Tibial nerve (tissue), 4 donors: ENCODE measurements at places on chromosomes 2 and 18. TPM values are rescaled to one million over a fixed set of nuclear protein-coding genes. Genes with fewer than 3 reads are reported as not detected.
A peak's percentile ranks its signal among the peaks of the same experiment; 100 is the strongest.

The SOWAHC gene
- 24.9 TPM for total RNA-seq

The TSHZ1 gene
- 18.4 TPM for total RNA-seq

The TMEM87B gene
- total RNA-seq = 20.1 TPM

The EML6 gene
- total RNA-seq = 0.60 TPM

The TUBA3E gene
- not detected for total RNA-seq

The KLHL41 gene
- total RNA-seq = 1.7 TPM

The ALLC gene
- total RNA-seq = 5.7 TPM

The MOGAT1 gene
- not detected for total RNA-seq

The C2orf74 gene
- total RNA-seq = 20.0 TPM

The UGT1A5 gene
- not detected for total RNA-seq

The ST8SIA5 gene
- total RNA-seq = not detected

The ARHGAP28 gene
- total RNA-seq = 7.8 TPM

The FOXD4L1 gene
- not detected for total RNA-seq

DNA sequence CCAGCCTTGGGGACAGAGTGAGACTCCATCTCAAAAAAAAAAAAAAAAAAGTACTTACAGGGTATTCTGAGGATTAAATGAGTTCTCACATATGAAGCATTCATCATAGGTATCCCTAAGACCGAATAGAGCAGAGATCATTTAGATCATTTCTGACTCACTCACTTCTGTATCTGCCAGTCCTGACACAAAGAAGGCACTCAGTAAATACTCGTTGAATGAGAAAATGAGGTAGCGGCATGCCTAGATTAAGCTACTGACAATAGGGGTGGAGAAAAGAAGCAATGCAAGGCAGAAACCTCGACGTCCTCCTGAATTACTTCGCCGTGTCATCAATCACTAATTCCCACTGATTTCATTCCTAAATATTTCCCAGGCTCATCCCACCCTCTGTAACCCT is 103.8 kb downstream of the GREB1L start:
- DNase-seq = no peak

DNA sequence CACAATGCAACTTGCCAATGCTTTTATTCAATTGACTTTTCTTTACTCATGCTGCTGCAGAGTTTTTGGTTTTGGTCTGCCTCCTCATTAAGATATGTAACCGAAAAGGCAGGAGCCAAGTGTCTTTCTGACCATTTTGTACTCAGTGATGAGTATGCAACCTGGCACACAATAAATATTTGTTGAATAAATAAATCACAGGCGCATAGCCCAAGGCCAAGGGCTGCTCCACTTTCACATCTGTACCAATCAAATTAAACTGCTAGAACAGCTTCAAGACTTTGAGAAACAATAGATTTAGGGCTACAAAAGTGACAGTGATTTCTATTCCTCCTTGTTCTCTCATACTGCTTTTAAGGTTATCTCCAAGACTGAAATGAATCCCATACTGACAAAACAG is 828.2 kb downstream of the RNF144A start:
- DNase-seq = no peak

DNA sequence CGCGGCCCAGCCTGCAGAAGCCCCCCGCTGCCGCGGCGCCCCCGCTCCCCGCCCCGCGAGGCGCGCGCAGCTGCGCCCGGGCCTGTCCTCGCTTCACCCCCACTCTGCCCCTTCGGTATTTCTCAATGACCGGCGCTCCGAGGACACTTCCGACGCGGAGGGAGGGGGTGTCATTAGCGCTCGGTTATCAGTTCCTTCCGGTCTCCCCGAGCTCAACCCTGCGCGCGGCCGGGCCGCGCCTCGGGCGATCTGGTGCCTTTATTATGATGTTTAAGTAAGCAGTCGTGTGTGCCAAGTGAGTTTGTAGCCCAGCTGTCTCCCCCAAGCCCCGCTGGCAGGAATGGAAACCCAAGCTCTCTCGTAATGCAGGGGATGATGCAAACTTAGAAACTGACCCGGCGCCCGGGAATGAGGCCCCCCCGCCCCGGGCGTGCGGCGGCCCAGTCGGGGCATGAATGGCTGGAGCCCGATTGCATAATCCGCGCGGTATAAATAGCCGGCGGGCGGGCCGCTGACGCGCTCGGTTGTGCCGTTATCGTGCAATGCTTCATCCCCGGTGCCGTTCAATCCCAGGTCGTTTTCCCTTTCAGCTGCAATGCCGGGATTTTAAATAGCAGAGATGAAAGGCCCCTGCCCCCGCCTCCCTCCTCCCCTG is 3.9 kb upstream of the SPRED2 start:
- peak; percentile 92 for DNase-seq

GRCh38 chr2:6881046-6881445 is 3.5 kb downstream of the RSAD2 start:
- no peak for DNase-seq

- no peak for DNase-seq
Observed at GRCh38 chr2:187438455-187438854, 9.6 kb downstream of the CALCRL start.

DNA sequence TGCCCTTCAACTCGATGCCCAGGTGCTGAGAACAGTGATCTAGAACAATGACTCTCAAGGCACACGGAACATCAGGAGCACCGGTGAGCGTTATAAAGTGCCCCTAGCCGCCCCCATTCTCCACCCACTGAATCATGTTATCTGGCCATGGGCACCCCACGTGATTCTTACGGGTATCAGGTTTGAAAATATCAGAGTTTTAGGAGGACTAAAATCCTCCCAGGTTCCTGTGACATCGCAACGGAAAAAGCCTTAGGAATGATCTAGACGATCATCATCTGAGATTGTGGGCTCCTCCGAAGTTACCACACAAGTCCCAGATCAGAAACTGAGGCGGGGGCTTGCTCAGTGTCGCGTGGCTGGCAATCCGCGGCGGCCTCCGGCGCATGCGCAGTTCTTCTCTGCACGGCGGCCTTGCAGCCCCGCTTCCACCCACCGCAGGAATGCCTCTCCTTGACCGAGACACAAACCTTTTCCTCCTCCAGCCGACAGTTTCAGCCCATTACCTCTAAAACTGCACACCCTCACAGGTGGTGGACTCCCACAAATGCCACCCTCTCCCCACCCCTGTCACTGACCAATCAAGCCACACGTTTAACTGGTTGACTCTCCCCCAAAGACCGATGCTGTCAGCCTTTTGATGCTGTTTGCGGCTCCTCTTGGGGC is 5.8 kb upstream of the MRPL33 start:
- DNase-seq = no peak

- DNase-seq = no peak
Observed at GRCh38 chr2:219998714-219999227, 371.3 kb downstream of the SLC4A3 start.

DNA sequence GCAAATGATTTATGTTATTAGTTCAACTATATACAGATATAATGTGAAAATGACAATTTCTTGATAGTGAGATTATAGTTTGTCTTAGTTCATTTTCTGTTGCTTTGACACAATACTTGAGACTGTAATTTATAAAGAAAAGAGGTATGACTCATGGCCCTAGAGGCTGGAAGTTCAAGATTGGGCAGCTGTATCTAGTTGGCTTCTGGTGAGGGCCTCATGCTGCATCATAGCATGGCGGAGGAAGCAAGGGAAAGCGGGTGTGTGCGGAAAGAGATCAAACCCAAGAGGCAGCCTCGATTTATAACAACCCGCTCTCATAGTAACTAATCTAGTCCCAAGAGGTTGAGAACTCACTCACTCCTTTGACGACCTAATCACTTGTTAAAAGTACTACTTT is 11.4 kb downstream of the PLEKHA3 start:
- no peak for DNase-seq

GRCh38 chr18:69326094-69326493 is 74.6 kb upstream of the DOK6 start:
- no peak for DNase-seq

- DNase-seq = no peak
Observed at GRCh38 chr2:177728920-177729319, 336.3 kb downstream of the AGPS start.

DNA sequence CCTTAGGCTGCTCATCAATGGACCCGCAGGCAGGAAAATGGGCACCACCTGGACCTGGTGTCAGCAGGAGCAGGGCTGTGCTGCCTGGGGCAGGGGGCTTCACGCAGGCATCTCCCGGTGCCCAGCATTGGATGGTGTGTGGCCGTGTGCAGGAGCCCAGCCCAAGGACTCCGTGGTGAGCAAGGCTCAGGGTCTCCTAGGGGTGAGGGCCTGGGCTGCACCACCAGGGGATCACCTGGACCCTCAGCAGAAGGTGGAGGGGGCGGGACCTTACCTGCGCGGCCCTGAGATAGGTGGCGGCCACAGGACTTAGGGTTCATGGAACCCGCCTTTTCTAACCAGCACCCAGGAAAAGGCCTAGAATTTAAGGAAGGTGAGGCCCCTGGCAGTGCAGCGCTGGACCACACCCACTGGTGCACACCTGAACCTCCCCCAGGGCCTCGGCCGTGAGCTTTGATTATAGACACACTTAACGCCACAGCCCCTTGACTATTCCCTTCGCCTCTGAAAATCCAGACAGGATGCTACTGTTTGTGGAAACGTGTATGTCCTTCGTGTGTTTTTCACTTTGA is 89.0 kb downstream of the TMEM18 start:
- DNase-seq = no peak

DNA sequence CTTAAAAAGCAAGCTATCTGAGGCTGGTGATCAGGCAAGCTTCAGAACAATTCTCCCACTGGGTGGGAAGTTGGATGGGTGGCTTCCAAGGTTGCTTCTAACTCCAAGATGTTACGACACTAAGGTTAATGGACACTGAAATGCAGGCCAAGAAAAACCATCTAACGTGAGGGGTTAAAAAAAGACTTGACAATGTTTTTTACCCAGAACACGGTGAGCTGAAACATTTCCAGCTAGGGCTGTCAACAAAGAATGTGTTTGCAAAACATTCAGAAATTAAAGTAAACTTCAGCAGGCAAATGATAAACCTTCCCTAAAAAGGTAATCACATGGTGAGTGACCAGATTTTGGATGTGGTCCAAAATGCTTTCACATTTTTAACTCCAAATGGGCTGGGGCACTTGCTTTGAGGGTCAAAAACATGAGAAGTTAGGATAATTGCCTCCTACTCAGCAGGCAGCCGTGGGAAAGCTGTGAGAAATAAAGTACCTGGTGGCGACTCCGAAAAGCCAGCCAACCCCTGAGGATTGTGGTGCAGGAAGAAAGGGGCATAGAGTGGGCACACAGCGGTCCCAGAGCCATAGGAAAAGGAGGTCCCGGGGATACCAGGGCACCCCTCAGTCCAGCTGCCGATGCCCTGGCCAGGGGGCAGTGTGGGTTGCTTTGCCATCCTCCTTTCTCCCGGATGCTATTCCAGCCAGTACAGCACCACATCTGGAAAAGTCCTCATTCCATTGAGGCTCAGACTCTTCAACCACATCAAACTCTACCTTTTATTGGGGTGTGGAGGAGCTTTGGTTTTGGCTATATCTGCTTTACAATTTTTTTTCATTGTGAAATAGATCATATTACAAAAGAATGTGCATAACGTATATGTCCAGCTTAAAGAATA is 90.0 kb upstream of the ATL2 start:
- peak; percentile 43 for DNase-seq

GRCh38 chr2:49616800-49617199 is 462.5 kb upstream of the FSHR start:
- peak; percentile 5 for DNase-seq

DNA sequence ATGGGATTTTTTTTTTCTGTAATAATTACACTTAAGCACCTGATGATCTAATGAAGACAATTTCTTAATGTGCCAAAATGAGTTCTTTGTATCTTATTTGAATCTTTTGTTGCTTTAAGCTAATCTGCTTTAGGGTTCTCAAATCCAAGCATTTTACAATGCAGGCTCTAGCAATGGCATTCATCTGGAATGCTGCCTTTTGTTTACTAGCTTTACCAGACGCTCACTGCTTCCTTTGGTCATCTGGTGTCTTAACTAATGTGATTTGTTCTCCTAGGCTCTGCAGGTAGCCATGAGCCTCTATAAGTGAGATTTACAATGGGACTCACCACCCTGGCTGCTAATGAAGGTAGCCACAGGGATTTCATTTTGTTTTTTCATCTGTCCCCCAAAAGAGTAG is 100.3 kb downstream of the GREB1L start:
- no peak for DNase-seq

DNA sequence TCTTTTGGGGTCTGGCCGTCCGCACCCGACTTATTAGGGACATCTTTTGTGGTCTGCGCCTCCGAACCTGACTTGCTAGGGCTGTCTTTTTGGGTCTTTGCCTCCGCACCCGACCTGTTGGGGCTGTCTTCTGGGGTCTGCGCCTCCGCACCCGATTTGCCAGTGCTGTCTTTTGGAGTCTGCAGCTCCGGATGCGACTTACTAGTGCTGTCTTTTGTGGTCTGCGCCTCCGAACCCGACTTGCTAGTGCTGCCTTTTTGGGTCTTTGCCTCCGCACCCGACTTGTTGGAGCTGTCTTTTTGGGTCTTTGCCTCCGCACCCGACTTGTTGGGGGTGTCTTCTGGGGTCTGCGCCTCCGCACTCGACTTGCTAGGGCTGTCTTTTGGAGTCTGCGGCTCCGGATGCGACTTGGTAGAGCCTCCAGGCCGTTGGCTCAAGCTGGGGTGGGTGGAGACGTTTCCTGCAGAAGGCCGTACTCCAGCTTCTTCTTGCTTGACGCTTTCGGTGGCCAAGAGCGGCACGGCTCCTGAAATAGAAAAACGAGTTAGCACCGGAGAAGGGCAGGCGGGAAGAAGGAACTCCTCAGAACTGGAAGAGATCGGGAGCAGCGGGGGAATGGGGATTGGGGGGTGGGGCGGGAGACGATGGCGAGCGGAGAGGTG is 498 bp downstream of the TGOLN2 start:
- no peak for DNase-seq

GRCh38 chr2:137775529-137775928 is 188.7 kb upstream of the HNMT start:
- no peak for DNase-seq

- no peak for DNase-seq
Observed at GRCh38 chr18:56888978-56889377, 237.8 kb downstream of the WDR7 start.

GRCh38 chr2:169065864-169066517 is 3.4 kb upstream of the DHRS9 start:
- no peak for DNase-seq

DNA sequence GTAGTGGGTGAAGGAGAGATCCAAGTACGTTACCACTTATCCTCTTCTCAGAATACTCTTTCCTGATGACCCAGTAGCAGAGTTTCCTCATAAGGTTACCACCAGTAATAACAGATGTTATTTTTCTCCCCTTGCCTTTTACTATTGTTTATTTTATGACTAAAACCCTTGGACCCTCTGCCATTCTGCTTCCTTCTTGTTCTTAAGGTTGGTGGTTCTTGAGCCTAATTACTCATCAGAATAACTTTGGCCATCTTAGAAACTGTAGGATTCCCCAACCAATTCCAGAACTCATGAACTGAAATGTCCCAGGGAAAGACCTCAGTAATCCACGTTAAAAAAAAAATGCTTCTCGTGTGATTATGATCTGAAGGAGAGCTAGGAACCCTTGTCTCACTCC is 64.9 kb downstream of the CHST9 start:
- DNase-seq = no peak

GRCh38 chr2:109402180-109402579 is 211.6 kb downstream of the SEPTIN10 start:
- no peak for DNase-seq

GRCh38 chr2:172430678-172431077 is 3.3 kb downstream of the ITGA6 start:
- no peak for DNase-seq
